ENCODE measurements at places on chromosomes 3 and 15.

- no peak for DNase-seq
Observed at GRCh38 chr3:14725013-14725412, 50.1 kb downstream of the C3orf20 start.

GRCh38 chr15:87610366-87610765 is 646.2 kb downstream of the NTRK3 start:
- DNase-seq = no peak

DNA sequence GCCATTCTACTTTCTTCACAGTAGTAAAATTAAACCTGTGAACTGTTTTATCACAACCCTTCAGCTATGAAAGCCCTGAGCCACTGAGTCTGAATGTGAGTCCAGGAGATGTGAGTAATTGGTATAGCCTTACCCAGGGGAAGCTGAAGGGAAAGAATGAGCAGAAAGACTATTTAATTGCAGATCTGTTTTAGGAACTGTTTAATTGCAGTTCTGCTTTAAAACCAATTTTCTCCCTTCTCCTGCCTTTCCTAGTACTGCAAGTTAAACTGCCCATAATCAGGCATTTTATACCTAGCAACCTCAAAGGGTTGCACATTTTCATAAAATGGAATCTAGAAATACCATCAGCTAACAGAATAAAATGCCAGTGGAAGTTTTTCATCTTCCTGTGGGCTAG is 476.7 kb downstream of the OCA2 start:
- DNase-seq = no peak

- no peak for DNase-seq
Observed at GRCh38 chr3:46725621-46726314, 8.1 kb upstream of the PRSS50 start.

- DNase-seq = no peak
Observed at GRCh38 chr15:87470923-87471322, 785.6 kb downstream of the NTRK3 start.

DNA sequence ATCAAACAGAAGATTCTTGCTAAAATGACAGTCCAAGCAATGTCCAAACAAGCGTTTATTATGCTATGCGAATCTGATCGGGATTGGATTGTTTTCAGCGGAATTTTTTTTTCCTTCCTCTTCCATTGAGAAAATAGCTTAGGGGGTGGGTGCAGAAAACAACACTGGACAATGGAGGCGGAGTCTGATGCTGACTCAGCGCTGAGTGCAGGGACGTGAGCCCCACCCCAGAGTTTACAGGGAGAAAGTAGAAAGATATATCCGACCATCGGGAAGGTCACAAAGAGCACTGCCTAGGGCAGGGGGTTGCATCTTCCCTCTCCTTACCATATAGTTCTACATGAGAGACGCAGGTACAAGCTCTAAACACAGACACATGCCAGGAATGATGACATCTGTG is 117.0 kb downstream of the FOXP1 start:
- no peak for DNase-seq

DNA sequence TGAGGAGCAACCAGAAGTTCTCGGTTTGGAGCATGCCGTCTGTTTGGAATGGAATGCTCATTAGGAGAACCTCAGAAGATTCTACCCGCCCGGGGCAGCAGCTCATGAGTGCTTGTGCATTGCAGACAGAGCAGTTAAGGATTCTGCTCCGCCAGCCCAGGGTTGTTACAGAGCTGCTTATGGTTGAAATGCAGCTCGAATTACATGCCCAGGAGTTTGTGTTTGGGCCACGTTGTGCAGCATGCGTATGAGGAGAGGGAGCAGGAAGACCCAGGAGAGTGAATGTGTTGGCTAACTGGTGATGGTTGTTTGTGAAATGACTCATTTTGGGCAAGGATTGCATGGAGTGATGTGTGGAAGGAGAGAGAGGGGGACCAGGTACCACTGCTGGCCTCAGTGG is 9.0 kb downstream of the FGD5 start:
- no peak for DNase-seq

DNA sequence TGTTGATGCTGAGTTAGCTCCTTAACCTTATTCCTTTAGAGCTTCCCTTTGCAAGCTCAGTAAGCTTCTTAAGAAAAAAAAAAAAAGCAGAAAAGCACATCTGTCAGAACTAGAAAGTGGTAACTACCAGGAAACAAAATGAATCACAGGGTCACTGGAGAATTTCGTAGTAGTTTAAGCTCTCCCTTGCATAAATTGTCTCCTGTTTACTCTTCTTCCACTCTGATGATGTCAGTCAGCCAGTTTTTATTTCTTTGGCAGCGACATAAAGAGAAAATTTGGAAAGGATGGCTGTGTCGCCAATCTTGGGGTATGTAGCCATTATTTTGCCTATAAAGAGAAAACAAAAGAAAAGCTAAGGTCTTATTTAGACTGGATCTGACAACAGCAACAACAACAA is 3.2 kb upstream of the GABRR3 start:
- DNase-seq = no peak

DNA sequence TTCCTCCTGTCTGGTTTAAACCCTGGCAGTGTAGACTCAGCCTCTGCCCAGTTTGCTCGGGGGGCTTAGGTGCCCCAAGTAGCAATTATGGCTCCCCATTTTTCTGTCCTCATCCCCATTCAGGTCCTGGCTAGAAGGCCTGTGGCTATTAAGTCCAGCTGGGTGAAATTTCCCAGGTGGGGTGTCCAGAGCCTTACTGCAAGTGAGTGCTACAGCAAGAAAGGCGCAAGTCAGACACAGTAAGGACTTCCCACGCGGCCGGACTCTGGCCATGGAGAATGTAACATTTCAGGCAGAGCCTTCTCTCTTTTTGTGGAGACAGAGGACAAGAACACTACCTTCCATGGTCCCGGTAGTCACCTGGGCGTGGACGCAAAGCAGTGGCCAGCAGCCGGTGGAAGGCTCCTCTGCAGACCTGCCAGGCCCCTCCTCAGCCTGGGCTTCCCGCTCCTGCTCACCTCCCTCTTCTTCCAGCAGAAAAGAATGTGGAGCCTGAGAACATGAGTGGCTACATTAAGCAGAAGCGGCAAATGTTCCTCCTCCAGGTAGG is 23.3 kb downstream of the CFAP100 start:
- no peak for DNase-seq

GRCh38 chr3:177221744-177222143 is 24.5 kb upstream of the TBL1XR1 start:
- no peak for DNase-seq

DNA sequence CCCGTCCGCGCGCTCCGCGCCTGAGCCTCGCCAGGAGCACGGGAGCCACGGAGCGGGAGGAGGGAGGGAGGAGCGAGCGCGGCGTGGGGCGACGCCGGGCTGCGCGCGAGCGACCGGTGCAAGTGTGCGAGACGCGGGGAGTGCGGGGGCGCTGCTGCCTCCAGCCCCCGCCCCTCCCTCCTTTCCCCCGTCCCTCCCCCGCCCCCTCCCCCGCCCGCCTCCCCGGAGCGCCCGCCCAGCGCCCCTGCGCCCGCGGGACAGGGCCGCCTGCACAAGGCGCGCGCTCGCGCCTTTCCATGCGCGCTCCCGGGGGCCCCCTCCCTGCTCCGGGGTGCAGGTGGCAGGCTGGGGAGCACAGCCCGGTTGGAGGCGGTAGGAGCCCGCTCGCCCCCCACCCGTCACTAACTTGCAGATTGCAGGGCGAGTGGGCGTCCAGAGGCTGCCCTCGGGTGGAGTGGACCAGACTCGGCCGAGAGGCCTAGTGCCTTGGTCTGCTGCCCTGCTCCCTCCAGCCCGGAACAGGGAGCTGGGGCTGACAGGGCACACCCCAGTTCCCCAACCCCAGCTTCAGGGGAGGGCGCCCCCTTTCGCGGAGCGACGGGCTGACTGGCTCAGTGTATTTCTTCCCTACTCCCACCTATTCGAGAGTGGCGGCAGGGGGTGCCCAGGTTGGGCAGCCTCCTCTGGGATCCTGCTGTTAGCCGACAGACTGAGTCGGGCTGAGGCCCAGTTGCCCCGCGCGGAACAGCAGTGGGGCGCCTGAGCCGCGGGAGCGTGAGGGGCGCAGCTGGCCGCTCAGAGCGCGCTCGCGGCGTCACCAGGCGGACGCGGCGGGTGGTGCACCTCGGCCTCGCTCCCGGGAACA is at the start of gene WNT7A:
Gene WNT7A (minus strand): TSS at position 126 of the 865 bp plus-strand sequence. CDS start 255 bp downstream, outside the sequence.
- no peak for DNase-seq

- no peak for DNase-seq
Observed at GRCh38 chr3:185356499-185356898, 6.4 kb upstream of the MAP3K13 start.
